ENCODE measurements at places on chromosomes 1 and 21. TPM values are rescaled to one million over a fixed set of nuclear protein-coding genes. Genes with fewer than 3 reads are reported as not detected.

The CLCNKA gene
- total RNA-seq: not detected

The BMP8B gene
- total RNA-seq: 0.08 TPM

The BCAN gene
- total RNA-seq: not detected

The PODN gene
- not detected for total RNA-seq

The EDARADD gene
- total RNA-seq: 0.26 TPM

The CFH gene
- 1.7 TPM for total RNA-seq

The RNU1-1 gene
- total RNA-seq: 2,872 TPM
